GM23248 (cell line): ENCODE measurements at places on chromosomes 12 and 14. TPM values are rescaled to one million over a fixed set of nuclear protein-coding genes. Genes with fewer than 3 reads are reported as not detected.

Gene WNT5B
- 49.7 and 50.1 TPM in 2 replicates for polyA plus RNA-seq

DNA sequence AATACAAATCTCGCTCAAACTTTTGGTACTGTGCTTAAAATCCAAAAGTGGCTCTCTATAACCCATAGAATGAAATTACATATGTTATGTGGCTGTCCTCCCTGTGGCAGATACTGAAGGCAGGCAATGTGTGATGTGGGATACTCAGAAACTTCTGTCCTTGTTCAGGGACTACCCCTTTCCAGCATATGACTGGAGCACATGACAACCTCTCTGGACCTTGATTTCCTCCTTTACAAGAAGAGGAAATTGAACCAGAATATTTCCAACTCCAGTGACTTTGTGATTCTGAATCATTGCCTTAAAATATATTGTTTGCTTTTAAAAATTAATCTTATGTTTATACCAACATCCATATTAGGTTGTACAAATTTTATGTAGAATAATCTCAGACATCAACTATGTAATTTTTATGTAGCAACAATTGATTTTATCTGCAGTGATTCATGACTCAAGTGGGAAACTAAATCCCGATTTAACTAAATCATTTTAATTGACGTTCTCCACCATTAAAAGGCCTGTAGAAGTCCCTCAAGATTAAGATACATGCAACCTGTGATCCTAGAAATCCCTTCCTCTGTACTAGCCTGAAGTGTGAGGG lies 162.4 kb downstream of the AKAP6 start:
- DNase-seq: no peak

Gene ALKBH2
- 20.4 and 22.5 TPM in 2 replicates for polyA plus RNA-seq

GRCh38 chr12:25020621-25021243 lies 71.8 kb upstream of the BCAT1 start:
- DNase-seq: no peak

GRCh38 chr12:45872446-45872845 lies 117.9 kb downstream of the SCAF11 start:
- DNase-seq: no peak

- no peak for DNase-seq
Observed at GRCh38 chr14:26897196-26897595, 299.4 kb upstream of the NOVA1 start.

Gene ADAM21
- polyA plus RNA-seq: 0.13 and 0.20 TPM in 2 replicates

GRCh38 chr12:128449146-128449894 lies 182.3 kb downstream of the TMEM132C start:
- DNase-seq: no peak

Gene CMAS
- 56.8 and 61.3 TPM in 2 replicates for polyA plus RNA-seq

GRCh38 chr12:42104087-42104486 lies 40.6 kb downstream of the GXYLT1 start:
- DNase-seq: no peak

DNA sequence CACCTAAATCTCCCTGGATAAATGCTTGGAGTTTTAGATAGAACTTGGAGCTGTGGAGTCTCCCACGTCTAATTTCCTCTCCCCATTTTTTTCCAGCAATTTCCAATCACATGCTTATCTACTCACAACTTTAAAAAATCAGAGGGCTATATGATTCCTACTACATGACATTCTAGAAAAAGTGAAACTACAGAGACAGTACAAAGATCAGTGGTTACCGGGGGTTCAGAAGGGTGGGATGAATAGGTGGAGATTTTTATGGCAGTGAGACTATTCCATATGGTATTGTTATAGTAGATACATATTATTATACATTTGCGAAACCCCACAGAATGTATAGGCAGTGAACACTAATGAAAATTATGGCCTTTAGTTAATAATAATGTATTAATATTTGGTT lies 35.5 kb downstream of the ATF7 start:
- no peak for DNase-seq

- no peak for DNase-seq
Observed at GRCh38 chr14:36279306-36280190, 40.9 kb downstream of the MBIP start.

DNA sequence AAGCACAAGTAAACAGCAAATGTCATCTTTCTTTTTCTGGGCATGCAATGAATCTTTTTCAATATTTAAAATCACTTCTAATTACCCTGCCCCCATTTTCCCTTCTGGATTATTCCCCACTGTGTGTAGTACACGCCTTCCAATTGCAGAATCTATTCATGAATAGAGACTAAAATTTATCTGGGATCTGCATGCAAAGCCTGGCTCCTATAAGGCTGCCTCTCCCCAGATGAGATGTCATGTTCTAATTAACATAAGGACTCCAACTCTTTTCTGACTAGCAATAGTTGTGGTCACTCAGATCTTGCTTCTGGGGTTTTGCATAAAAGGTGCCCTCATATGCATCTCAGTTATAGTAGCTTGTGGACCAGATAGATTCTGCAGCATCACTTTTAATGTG lies 473.5 kb downstream of the BTG1 start:
- DNase-seq: no peak

DNA sequence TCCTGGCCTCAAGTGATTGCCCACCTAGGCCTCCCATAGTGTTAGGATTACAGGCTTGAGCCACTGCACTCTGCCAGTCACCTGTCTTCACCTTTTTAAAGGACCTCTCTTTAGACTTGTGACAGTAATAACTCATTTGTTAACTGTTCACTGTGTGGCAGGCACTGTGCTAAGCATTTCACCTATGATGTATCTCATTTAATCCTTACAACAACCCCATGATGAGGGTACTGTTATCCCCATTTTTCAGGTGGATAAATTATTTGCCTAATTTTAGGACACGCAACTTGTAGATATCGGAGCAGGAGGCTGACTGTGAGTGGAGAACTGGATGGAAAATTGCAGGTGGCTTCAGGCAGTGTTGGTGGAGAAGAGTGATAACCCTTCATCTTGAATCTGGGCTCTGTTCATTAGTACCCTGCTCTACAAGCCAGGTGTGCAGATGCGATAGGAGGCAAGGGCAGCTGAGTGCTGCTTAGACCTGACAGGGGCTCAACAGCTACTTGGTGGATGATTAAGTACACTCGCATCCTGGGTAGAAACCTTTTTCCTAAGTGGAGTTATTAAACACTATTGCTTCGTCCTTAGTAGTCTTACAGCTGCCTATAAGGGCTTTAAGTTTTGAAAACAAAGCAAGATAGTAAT lies 2.7 kb downstream of the TCTN1 start:
- DNase-seq: no peak

DNA sequence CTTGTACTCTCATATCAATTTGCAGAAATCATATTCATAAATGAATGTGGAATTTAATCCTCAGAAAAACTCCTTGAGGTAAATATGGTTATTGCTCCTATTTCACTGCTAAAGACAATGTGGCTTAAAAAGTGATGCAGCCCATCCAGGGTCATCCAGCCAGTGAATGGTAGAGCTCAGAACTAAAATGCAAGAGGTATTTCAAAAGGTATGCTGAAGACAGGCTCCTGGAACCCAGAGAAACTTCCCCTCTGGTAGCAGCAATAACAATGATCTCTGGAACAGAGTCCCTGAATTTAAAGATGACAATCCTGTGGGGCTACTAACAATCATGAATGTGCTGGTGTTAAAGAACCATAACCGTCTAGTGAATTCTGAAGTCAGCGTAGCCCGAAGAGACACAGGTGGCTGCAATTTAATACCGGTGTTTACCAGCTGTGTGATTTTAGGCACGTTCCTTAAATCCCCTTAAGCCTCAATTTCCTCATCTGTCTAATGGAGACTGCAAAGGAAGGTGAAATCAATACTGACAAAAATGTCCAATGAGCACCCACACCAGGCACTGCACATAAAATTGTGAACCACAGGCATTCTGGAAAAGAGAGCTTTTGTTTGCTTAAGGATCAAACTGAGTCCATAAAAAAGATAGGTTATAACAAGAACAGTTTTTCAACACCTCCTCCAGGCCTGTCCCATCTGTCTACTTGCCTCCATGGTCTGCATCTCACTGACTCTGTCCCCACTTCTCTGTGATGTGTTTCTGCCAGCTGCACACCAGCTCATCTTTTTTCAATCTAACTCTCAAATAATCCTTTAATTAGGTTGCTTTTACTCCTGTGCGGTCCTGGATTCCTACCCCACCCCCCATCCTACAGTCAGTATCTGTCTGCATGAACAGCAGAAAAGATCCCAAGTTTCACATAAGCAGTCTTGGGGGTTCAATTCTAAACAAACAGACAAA lies 10.5 kb downstream of the TM7SF3 start:
- no peak for DNase-seq

- no peak for DNase-seq
Observed at GRCh38 chr12:47813511-47814196, 6.0 kb downstream of the HDAC7 start.

GRCh38 chr14:60356386-60356785 lies 107.4 kb downstream of the PPM1A start:
- no peak for DNase-seq

DNA sequence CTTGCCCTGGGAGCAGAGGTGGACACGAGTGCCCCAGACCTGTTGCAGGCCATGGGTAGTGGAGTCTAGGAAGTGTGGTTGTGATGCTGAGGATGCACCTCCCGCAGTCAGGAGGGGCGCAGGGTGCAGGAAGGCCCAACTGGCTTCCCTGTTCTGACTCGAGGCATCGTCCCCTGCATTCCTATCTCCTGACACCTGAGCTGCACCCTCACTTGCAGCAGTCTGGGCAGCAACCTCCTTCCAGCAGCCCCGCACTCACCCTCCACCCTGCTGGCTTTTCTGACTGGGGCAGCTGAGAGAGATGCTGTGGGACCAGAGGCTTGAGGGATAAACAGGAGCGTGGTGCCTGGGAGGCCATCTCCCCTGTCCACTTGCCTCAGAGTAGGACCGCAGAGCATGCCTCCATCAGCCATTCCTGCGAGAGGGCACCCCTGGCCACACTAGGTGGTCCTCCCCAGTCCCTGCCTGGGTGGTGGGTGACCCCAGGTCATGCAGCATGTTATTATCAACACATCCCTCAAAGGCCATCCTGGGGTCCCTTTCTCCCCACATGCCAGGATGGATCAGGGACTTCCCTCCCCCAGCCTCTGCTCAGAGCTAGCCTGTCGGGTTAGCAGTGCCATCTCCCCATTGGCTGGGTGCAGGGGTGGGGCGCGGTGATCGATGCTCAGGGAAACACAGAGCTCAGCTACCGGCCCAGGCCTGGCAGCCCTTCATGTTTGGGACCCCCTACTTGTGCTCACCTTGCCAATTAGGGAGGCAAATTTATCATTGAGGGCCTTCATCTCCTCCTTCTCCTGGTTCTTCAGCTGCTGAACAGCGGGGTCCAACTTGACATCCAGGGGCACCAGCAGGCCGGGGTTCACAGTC lies 719 bp downstream of the KRT80 start:
- peak; percentile 47 for DNase-seq

Gene C1S
- 195 and 198 TPM in 2 replicates for polyA plus RNA-seq

DNA sequence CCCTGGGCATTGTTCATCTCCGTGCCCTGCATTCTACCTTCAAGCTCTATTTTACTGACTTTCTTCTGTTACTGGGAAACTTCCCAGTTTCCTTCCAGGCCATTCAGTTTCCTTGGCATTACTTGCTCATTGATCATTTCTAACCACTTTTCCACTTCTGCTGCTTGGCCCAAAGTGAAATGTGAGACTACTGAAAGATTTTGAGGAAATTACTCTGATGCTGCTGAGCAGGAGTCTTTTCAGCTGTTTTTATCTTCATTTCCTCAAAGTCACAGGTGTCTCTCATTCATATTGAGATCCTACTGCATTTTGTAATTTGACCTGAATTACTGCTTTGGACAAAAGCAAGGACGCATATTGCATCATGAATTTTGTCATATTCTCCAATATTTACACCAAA lies 26.4 kb upstream of the DBX2 start:
- no peak for DNase-seq

DNA sequence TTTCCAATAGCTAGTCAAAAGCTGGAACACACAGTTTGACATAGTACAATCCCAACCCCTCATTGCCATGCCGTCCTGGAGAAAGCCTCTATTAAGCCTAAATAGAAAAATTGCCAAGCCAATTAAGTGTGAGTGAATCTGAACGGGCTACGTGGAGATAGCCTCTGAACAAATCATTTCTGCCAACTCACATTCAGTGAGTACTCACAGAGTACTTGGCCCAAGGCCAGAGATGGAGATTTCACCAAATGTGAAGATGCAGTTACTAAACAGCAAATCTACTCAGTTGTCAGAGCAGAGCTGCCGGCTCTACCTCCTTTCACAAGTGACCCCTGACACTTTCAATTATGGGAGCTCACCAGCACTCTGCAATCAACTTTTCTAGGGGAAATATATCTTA lies 350.0 kb downstream of the GALC start:
- peak; percentile 10 for DNase-seq

Gene B3GNT4
- 0.40 and 0.82 TPM in 2 replicates for polyA plus RNA-seq

DNA sequence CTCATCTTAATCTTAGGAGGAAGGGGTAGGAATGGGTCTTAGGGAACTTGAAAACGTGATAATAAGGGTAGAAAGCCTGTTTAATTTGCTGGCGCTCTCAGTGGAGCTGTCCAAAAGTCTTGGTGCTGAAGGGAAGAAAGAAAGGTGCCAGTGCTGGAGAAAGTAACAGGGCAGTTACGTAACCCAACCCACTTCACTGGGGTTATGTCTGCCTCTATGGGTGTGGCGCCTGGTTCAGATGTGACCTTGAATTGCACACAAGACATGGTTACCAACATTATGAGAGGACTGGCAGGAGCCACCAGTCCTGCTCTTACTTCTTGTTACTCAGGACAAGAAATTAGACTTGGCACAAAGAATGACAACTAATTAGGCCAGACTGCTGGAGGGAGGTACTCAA lies 18.6 kb upstream of the GPATCH2L start:
- DNase-seq: peak; percentile 47

Gene RPGRIP1
- polyA plus RNA-seq: not detected in 2 replicates

GRCh38 chr12:76113800-76114757 lies 29.6 kb upstream of the NAP1L1 start:
- DNase-seq: no peak

GRCh38 chr12:46898152-46898931 lies 72.5 kb upstream of the SLC38A4 start:
- no peak for DNase-seq

DNA sequence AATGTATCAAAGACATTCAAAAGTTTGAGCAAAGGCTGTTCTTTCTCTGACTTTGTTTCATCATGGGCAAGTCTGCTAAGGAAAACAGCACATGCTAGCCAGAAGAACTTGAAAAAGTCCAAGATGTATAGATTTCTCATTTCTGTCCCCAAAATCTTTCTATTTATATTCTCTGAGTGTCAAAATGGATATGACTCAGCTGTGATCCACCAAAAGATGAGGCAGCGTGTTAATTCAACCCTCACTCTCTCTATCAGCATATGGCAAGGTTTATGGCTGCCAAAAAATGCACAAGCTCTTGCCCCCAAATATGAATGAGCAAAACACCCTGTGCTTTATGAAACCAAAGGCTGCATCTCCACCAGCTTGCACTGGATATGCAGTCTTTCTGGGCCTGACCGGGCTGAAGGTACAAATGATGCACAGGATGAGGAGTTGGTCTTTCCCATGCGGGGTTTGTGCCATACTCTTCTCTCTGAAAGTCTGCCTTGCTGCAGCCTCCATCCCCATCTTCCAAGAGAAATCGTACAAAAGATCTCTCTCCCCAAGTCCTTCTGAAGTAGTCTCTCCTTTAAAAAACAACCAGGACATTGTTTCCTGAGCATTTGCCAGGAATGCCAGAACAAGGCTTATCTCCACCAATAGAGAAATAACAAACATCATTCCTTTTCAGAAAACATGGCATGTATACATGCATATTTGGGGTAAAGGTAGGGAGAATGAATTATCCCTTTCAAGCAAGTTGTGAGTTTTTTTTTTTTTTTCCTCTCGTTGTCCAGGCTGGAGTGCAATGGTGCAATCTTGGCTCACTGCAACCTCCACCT lies 203.4 kb downstream of the TMX1 start:
- peak; percentile 70 for DNase-seq

Gene SLC5A8
- not detected in 2 replicates for polyA plus RNA-seq

Gene CLEC9A
- polyA plus RNA-seq: not detected in 2 replicates

GRCh38 chr14:68580096-68580645 lies 212.7 kb downstream of the ZFP36L1 start:
- DNase-seq: no peak
